ENCODE measurements at places on chromosomes 6 and 20.

- DNase-seq, result no peak
Measured at GRCh38 chr20:41854765-41855164, 236.6 kb upstream of the CHD6 start.

DNA sequence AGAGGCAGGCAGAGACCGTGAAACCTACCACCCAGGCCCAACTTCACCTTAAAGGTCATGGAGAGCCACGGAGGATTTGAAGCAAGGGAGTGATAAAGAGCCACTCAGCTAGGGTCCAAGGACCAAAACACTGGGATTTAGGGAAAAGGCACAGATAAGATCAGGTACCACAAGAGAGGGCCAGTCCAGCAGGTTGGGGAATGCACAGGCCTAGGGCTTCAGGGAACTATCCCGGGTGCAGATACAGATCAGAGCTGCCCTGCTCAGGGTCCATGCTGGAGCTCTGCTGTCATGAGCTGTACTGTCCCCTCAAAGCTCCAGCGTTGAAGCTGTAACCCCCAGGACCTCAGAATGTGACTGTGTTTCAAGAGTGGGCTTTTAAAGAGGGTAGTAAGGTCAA is 16.9 kb downstream of the SLC22A23 start:
- DNase-seq, result no peak

- no peak for DNase-seq
Measured at GRCh38 chr20:23946206-23946605, 42.4 kb downstream of the GGTLC1 start.

DNA sequence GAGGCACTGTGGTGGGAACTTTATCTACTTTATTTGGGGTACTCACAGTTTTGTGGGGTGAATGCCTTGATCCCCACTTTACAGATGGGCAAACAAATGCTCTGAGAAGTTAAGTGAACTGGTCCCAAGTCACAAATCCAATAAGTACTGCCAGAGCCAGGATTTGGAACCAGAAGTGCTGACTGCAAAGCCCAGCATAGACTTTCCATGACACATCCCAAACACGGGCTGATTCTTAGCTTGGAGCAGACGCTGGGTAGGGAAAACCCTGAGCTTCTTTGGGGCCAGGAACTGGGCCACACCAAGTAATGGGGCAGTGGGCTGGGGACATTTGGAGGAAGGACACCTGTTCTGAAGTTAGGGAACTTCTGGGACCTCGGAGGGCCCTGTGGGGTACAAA is 20.3 kb downstream of the RIN2 start:
- no peak for DNase-seq

GRCh38 chr6:132341646-132342045 is 59.6 kb downstream of the MOXD1 start:
- DNase-seq, result no peak

DNA sequence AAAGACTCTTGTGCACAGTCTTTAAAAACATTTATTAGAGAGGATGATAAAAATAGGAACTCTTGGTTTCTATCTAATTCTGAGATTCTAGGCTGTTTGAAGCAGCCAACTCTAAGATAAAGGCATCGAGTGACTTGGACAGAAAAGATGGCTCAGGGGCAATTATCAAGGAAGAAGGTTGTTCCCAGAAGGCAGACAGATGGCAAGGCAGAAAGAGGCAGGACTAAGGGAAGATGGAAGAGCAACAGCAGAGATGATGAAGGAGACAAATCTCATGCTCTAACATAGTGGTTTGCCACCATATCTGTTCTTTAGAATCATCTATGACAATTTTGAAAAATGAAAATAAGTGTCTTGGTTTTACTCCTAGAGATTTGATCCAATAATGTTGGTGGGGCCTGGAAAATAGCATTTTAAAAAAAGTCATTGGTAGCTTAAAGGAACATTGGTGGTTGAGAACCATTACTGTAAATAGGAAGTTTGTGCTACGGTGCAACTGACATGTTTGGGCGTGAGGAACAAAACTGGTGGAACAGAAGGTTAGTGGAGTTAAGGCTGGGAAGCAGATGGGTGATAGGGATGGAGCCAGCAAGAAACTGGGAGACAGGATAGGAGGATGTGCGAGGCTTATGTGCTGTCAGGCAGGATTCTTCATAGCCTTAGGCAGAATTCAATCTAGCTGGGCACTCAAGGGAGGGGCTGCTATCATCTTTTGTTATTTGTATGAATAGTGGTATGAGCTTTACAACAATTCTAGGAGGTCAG is 751.1 kb downstream of the DHX35 start:
- DNase-seq, result no peak

- no peak for DNase-seq
Measured at GRCh38 chr20:16708602-16709001, 21.2 kb upstream of the SNRPB2 start.

DNA sequence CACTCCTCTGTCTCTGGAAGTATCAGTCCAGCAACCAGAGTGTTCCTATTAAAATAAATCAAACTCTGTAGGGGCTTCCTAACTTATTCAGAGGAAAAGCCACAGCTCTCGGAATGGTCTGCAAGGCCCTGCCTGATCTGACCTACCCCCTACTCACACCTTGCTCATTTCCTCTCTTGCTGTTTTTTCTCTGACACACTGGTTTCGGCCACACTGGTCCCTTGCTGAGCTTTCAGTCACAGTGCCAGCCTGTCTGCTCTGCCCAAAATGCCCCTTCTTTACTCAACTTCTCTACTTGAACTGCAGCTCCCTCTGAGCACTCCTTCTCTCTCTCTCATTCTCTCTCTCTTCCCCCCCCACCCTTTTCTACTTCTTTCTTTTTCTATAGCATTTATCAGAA is 430.2 kb downstream of the UTRN start:
- DNase-seq, result no peak

GRCh38 chr6:20498041-20498385 is 36.2 kb upstream of the CDKAL1 start:
- no peak for DNase-seq

DNA sequence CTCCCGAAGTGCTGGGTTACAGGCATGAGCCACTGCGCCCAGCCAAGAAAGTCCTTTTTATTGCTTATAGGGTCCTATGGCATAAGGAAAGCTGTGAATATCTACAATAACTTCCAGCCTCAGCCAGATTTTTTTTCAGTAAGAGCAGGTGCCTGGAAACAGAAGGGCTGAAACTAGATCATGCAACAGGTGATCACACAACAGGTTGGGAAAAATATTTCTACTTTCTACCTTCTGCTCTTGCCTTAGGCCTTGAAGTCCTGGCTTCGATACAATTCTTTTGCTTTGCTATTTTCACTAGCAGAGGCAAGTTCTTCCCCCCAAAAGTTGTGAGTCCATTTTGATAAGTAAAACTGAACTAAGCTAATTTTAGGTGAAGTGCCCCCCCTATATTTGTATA is 9.7 kb upstream of the FBXO30 start:
- DNase-seq, result no peak

- no peak for DNase-seq
Measured at GRCh38 chr6:85124472-85125354, 325.2 kb upstream of the NT5E start.

DNA sequence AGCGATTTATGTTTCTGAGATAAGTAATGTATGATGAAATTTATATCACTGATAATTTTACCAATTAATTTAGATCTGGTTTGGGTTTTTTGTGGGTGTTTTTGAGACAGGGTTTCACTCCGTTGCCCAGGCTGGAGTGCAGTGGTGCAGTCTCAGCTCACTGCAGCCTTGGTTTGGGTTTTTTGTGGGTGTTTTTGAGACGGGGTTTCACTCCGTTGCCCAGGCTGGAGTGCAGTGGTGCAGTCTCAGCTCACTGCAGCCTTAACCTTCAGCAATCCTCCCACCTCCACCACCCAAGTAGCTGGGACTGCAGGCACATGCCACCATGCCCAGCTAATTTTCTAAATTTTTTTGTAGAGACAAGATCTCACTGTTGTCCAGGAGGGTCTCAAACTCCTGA is 13.0 kb downstream of the MRS2 start:
- no peak for DNase-seq

DNA sequence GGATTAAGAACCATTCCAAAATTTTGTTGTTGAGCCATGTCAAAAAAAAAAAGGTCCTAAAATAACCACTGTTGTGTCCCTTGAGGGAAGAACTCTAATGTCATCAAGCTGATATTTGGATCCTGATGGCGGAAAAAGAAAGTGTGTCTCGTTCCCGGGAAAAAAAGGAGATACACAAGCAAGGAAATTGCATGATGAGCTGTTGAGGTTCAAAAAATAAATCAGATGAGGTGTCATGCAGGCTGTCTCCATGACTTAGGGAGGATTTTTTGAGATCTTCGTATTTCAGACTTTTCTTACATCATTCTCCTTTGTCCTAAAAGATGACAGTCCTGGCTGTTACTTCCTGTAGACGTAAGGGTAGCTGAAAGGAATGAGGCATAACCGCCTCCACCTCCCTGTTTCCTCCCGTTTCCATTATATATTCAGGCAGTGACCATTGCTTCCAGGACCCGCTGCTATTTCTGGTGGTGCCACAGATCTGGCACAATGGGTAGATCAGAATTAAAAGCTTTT is 117.3 kb upstream of the TNFAIP3 start:
- no peak for DNase-seq

- no peak for DNase-seq
Measured at GRCh38 chr6:110885526-110885925, 10.9 kb downstream of the AMD1 start.

- no peak for DNase-seq
Measured at GRCh38 chr20:63968136-63968927, 1.4 kb downstream of the ZNF512B start.

DNA sequence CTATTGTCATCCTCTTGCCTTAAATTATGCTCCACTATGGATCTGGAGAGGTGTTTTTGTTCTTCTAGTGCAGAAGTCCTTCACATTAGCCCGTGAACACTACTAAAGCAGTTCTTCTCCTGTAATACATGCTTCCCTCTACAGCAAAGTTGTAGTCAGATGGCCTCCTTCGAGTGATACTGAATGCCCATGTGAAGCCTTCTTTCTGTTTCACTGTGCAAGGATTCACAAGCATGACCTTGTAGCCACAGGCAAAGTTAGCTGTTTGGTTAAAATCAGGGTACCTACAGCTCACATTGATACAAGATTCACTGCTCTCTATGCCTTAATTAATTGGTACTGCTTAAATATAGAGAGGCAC is 47.6 kb downstream of the ARHGAP18 start:
- no peak for DNase-seq

- DNase-seq, result no peak
Measured at GRCh38 chr6:32941214-32941768, 463 bp upstream of the HLA-DMB start.

DNA sequence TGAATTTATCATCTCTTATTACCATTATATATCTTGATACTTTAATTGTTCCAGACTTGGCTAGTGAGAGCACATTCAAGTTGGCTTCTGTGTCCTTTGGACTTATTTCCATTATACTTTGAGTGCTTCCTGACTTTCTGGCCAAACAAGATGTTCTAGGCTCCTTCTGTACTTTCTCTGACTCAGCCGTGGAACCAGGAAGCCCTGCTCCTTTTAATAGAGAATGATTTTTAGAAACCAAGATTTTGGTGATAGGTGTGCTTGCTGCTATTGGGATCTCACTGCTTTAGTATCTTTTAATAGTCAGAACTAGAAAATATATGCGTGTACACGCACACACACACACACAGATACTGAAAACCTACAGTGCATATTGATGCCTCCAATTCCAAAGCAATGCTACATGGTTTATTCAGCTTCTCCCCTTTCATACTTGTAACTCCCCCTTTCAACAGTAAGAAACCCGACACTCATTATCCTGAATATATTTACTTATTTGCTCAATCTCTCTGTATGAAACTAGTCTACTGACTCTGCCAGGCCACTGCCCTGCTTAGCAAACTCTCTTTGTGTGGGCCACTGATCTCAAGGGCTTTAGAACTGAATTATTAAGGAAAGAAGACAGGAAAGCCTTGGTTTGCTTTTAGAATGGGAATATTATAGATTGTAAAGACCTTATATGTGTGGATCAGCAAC is 42.7 kb upstream of the EZR start:
- DNase-seq, result peak; percentile 27

DNA sequence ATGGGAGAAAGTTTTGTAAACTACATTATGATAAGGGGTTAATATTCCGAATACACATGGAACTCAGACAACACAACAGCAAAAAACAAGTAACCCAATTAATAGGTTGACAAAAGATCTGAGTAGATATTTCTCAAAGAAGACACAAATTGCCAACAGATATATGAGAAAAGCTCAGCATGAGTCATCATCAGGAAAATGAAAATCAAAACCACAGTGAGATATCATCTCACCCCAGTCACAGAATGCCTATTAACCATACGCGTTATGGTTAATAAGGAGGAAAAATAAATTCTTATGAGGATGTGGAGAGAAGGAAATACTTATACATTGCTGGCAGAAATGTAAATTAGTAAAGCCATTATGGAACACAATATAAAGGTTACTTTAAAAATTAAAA is 695.0 kb downstream of the COL12A1 start:
- no peak for DNase-seq

- no peak for DNase-seq
Measured at GRCh38 chr6:13834790-13835189, 20.4 kb upstream of the MCUR1 start.

GRCh38 chr6:22284666-22285065 is 12.2 kb downstream of the PRL start:
- DNase-seq, result no peak

DNA sequence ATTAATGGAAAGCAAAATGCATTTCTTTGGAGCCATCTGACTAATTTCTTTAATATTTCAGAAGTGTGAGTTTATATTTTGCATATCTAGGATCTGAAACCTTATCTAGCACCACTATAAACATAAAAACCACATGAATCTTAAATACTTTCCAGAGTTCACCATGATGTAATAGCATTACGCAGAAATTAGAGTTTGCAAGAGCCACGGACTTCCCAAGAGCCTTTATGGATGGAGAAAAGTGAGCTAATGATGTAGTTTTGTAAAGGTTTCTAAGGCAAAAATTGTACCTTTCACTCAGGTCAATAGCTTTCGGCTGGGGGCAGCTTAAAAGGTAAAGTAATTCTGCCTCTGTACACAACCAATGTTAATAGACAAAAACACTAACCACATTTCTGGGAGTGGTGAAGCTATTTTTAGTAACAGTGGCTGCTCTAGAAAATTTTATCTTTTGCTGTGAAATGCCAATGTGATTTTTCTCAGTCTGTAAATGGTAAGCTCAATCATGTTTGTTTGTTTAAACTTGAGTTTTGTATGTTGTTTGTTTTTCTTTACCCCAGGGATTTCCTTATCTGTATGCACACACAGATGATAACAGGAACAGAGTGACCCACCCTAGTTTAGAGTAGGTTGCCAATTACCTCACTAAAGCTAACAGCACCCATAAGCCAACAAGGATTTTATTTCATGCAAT is 80.5 kb downstream of the FILIP1 start:
- DNase-seq, result no peak

- no peak for DNase-seq
Measured at GRCh38 chr20:15199698-15200097, 862.3 kb upstream of the FLRT3 start.

DNA sequence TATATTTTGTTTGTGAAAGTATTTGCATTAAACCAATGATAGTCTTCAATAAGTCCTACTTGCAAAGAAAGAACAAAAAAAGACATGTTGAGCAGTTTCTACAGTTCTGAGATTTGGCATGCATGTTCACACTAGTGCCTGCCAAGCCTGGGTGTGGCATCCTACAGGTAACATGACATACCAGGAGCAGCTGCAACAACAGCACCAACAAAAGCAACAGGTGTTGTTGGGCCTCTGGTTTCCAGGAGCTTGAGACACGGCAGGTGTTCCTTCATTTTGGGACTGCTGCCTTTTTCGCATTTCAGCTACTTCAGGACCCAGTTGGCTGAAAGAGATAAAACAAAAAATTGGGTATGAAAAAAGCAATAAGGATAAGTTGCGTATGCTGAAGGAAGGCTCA is 41.2 kb upstream of the MTRF1L start:
- no peak for DNase-seq

Measured in NCI-H1092 (cell line).